ENCODE measurements at places on chromosomes 5 and 9. TPM values are rescaled to one million over a fixed set of nuclear protein-coding genes. Genes with fewer than 3 reads are reported as not detected.

Gene CCDC192
- not detected for polyA plus RNA-seq

Gene PDLIM4
- polyA plus RNA-seq, result not detected

Gene PCDHGB3
- polyA plus RNA-seq, result not detected

Gene HTR4
- not detected for polyA plus RNA-seq

Gene FOXI1
- not detected for polyA plus RNA-seq

Gene GFI1B
- polyA plus RNA-seq, result not detected

Gene PCDHGA11
- polyA plus RNA-seq, result 0.62 TPM

Gene IFNA21
- polyA plus RNA-seq, result not detected

Gene GARIN3
- not detected for polyA plus RNA-seq

Gene PCDHB4
- polyA plus RNA-seq, result 4.2 TPM

Gene DRD1
- 0.72 TPM for polyA plus RNA-seq

Gene RIGI
- polyA plus RNA-seq, result 2.5 TPM

Gene SLCO6A1
- not detected for polyA plus RNA-seq

Gene CLTA
- polyA plus RNA-seq, result 461 TPM

Gene ORM2
- not detected for polyA plus RNA-seq

Gene PCDHGA6
- 0.09 TPM for polyA plus RNA-seq

Gene FCN2
- not detected for polyA plus RNA-seq

Gene MLANA
- not detected for polyA plus RNA-seq

Gene SLC28A3
- polyA plus RNA-seq, result not detected

Gene OLFML2A
- polyA plus RNA-seq, result 0.15 TPM

Gene SLC4A9
- not detected for polyA plus RNA-seq

Gene GLRA1
- polyA plus RNA-seq, result not detected

Gene ADAMTSL2
- 0.85 TPM for polyA plus RNA-seq

Gene KIAA0825
- 5.1 TPM for polyA plus RNA-seq

Gene OLFM1
- polyA plus RNA-seq, result 134 TPM

Gene INSYN2B
- polyA plus RNA-seq, result 5.5 TPM

Gene CLIC3
- not detected for polyA plus RNA-seq

Gene LHX3
- not detected for polyA plus RNA-seq

Gene DNAJC18
- 40.2 TPM for polyA plus RNA-seq

Gene ZER1
- 32.2 TPM for polyA plus RNA-seq

Gene PLEKHG4B
- polyA plus RNA-seq, result 0.32 TPM

Gene PCDHGA7
- polyA plus RNA-seq, result not detected

Gene TBC1D9B
- 84.2 TPM for polyA plus RNA-seq

Gene PCSK5
- polyA plus RNA-seq, result 2.5 TPM

Gene GRXCR2
- 0.36 TPM for polyA plus RNA-seq

Gene PCDHGA9
- polyA plus RNA-seq, result not detected

Gene GRM6
- polyA plus RNA-seq, result not detected
